ENCODE measurements at places on chromosomes 16 and 17.

DNA sequence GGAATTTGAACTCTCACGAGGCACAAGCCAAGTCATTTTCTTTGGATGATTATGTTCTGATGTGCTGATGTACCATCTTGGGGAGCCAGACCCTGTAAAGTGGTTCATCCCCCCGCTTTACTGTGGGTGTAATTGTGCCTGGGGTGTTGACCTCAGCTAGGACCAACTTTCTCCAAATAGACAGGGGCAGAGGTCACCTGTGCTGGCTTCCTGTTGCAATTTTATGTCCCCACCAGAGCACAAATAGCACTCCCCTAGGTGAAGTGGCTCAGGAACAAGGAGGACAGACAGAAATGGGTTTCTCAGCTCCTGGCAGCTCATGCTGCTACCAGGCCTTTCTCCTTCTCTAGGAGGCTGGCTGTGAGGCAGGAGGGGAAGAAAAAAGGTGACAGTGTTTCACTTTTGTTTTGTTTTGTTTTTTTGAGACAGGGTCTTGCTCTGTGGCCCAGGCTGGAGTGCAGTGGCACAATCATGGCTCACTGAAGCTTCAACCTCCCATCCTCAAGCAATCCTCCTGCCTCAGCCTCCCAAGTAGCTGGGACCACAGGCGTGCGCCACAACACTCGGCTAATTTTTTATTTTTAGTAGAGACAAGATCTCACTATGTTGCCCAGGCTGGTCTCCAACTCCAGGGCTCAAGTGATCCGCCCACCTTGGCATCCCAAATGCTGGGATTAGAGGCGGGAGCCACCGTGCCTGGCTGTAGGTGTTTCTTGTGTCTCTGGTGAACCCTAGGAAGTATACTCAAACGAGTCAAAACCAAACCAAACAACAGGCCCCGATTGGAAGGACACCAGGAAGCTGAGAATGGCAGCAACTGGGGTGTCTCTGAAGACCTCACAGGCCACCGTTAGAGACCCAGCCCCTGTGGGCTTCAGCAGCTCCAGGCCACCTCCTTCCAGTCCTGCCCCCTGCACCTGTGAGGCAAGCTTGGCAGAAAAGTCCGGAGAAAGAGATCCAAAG lies 32.5 kb upstream of the WFIKKN2 start:
- no peak for DNase-seq

DNA sequence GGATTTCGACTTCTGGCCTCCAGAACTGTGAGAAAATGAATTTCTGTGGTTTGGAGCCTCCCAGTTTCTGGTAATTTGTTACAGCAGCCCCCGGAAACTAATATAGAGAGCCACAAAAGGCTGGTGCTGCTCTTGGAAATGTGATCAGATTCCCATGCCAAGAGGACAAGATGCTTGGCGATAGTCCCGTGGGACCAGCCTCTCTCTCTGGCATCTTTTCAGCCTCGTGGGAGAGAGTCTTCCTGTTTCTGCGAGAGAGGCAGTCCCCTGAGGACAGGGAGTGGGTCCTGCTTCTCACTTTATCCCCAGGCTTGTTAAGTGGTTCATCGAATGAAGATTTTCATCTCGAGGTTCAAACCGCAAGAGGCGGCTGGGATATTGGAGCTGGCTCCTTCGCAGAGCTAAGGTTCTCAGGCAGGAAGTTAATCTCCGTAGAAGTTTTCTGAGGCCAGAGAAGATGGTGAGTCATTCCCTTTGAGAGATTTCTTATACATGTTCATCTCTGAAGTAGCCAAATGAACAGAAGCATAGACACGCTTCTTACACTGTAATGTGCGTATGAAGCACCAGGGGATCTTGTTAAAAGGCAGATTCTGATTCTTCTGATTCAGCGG lies 211.6 kb upstream of the SDK2 start:
- DNase-seq: no peak

GRCh38 chr16:47643323-47644000 lies 182.3 kb downstream of the PHKB start:
- no peak for DNase-seq

DNA sequence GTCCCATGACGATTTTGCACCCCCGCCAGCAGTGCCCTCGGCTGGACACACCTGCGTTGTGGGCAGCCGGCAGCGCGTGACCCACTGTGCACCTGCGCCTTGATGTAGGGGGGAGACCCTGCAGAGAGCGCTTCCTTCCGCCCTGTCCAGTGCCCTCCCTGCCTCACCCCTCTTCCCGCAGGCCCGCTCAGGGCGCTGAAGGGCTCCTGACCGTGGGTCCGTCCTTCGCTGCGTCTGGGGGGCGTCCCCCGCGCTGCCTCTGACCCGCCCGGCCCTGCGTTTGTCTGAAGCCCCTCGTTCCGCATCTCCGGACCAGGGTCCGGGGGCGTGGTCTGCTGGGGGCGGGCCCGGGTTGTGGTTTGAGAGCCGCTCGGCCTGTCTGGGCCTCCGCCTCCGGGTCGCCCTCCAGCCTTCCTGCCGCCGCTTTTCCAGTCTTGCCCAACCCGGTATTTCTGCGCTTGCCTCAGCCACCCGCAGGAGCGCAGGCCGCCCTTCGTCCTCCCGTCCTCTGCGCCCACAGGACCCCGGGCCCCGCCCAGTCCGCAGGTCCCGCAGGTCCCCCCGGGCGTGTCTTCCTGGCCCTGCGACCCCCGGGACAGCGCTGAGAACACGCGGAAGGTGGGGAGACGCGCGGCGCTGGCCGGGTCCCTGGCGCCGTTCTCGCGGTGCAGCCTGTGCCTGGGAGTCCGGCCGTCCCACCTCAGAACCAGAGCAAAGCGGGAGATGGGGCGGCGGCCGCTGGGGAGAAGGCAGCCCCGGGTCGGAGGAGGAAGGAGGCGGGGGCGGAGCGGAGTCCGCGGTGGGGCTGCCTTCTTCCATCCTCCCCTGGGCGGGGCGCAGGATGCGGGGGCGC lies 4.0 kb upstream of the IL17C start:
- peak; percentile 55 for DNase-seq

DNA sequence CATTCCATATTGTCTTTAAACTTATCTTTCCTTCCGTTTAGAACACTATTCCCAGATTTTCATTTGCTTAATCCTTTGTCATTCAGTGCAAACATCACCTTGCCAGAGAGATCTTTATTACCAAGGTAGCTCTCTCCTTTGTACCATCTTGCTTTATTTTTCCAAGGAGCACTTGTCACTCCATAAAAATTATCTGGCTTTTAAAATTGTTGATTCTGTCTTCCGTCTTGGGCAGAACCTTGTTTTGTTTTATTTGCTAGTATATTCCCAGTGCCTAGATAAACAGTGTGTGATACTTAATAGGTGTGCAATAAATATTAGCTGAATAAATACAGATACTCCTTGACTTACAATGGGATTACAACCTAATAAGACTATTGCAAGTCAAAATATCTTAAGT lies 327.7 kb downstream of the UTP18 start:
- DNase-seq: no peak

DNA sequence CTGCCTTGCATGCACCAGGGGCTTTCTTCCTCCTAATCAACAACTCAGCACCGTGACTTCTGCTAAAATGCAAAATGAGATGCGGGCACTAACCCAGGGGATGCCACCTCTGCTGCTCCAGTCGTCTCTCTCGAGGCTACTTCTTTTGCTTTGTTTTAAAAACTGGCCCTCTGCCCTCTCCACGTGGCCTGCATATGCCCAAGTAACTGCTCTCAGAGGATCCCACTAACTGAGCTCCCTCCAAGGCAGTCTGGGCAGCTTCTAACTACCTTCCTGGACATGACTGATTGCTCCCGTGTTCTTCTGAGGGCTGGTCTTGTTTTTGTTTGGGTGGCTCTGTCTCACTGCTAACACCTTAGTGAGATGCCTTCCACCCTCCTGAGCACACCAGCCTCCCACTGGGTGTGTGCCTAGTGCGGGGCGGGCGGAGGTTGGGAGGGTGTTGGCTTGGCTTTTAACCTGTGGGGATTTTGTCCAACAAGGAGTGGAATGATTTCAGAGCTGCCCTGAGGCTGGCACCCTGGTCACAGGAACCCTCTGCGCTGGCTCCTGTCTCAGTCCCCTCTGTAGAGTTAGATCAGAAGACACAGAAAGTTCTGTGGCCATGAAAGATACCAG lies 8.9 kb upstream of the LGALS9 start:
- no peak for DNase-seq

DNA sequence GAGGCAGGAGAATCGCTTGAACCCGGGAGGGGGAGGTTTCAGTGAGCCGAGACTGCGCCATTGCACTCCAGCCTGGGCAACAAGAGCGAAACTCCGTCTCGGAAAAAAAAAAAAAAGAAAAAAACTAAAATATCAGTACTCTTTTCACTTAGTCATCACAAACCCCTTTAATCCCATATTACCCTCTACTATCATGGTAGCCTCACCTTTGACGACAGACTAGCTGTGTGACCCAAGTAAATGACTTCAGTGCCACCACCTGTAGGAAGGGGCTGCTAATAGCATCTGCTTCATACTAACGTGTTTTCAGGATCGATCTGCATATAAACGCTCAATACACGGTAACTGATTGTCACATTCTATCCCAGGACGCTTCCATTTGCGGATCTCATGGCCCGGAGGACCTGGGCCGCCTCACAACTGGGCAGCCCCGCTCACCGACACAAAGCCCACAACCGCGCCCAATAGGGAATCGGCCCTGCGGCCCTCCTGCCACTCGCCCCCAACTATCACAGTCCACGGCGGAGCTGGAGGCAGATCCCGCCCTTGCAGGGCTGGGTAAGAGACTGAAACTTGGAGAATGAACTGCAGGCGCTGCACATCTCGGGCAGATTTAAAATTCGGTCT lies 1.1 kb upstream of the ZNF263 start:
- no peak for DNase-seq

- no peak for DNase-seq
Measured at GRCh38 chr17:16181581-16181980, 33.8 kb downstream of the NCOR1 start.

Measured in stimulated activated CD8-positive, alpha-beta memory T cell treated with anti-CD3 and anti-CD28 coated beads, Interleukin-4, amount 100 ng/mL, for 24 hours (primary cell).